ENCODE measurements at places on chromosomes 6 and 20. TPM values are rescaled to one million over a fixed set of nuclear protein-coding genes. Genes with fewer than 3 reads are reported as not detected.

DNA sequence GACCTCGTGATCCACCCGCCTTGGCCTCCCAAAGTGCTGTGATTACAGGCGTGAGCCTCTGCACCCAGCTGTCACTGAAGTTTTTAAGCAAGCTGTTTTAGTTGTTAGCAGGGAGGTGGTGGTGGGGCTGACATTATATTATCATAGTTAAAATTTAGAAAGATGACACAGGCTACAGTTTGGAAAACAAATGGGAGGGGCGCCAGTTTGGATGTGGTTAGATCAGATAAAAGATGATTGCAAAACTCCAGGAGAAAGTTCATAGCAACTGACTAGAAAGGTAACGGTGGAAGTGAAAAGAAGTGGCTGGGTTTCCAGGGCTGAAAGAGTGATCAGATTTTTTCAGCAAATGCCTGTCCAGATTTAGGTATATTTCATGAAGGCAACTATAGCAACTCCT lies 311.9 kb upstream of the CITED2 start:
- no peak for DNase-seq

GRCh38 chr20:38123021-38123587 lies 42.0 kb downstream of the TGM2 start:
- DNase-seq, result no peak

DNA sequence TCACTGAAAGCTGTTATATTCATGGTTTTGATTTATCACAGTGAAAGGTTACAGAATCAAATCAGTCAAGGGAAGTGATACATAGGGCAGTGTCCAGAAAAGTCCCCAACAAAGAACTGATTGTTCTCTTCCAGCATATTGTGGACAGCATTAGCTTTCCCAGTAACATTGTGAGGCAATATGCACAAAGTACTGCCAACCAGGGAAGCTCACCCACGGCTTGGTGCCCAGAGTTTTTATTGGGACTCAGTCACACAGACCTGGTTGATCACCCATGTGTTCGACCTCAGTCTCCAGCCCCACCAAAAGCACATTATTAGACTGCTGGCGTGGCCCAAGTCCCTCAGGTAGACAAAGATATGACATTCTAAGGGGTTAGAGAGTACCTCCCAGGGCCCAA lies 76.0 kb downstream of the LCA5 start:
- no peak for DNase-seq

GRCh38 chr6:137102851-137103492 lies 58.2 kb upstream of the IL20RA start:
- no peak for DNase-seq

- DNase-seq, result no peak
These were observed 862 bp downstream of the C20orf96 start for GRCh38 chr20:289693-290083.

DNA sequence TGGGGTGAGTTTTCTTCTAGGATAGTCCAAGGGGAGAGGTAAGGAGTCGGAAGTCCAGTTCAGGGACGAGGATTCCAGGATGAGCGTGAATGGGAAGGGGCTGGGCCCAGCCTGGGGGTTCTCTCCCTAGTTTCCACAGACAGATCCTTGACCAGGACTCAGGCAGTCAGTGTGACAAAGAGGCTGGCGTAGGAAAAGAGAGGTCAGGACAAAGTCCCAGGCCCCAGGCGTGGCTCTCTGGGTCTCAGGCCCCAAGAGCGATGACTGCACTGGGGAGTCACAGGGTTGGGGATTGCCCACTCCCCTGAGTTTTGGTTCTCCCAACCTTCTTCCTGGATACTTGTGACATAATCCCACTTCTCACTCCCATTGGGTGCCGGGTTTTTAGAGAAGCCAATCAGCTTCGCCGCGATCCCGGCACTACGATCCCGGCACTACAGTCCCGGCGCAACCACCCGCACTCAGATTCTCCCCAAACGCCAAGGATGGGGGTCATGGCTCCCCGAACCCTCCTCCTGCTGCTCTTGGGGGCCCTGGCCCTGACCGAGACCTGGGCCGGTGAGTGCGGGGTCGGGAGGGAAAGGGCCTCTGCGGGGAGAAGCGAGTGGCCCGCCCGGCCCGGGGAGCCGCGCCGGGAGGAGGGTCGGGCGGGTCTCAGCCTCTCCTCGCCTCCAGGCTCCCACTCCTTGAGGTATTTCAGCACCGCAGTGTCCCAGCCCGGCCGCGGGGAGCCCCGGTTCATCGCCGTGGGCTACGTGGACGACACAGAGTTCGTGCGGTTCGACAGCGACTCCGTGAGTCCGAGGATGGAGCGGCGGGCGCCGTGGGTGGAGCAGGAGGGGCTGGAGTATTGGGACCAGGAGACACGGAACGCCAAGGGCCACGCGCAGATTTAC lies 46.2 kb upstream of the TRIM26 start:
- peak; percentile 88 for DNase-seq

DNA sequence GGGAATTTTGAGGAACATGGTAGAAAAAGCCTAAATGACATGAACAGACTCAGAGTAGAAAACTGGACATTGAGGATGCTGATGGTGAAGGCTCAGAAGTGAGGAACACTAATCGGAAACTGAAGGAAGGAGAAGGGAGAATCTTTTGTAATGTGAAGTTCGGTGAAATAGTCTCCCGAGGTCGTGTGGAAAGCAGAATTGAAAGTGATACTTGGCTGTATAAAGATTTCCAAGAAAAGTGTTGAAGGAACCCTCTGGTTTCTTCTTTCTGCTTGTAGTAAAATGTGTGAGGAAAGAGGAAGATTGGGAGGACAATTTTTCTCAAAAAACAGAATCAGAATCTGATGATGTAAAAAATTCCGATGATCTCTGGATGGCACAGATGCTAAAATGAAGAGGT lies 115.4 kb downstream of the LAMP5 start:
- no peak for DNase-seq

- no peak for DNase-seq
These were observed 65.1 kb upstream of the ADGRG6 start for GRCh38 chr6:142236691-142237090.

DNA sequence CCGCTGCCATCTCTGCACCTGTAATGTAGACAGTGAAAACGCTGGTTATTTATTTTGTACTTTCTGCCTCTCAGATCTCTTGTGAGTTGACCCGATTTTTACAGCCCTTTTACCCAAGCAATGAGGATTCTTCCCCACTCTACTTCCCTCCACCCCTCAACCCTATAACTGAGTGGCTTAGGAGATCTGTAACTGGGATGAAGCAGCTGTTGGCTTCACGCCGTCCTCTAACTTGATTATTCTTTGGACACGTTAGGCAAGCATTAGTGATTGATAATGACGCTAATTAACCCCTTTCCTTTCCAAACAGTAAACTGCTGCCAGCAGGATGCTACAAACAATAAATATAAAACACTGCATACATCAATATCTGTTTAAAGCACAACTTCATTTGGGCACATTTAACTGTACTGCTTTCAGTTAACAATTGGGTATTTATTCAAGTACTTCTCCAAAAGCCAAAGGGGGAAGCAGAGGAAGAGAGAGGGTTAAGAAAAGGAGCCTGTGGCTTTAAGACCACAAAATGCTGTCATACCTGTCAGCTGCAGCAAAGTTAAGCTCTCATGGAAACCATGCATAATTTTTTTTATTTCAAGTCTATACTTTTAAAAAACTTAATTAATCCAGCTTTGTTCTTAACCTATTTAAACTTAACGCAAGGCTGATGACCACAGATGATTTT lies 21.2 kb downstream of the TFAP2A start:
- no peak for DNase-seq

Gene SNAP91
- total RNA-seq, result 1.4 TPM

- DNase-seq, result no peak
These were observed 529.0 kb downstream of the TBC1D32 start for GRCh38 chr6:120805276-120805675.

Gene CEP43
- 33.6 TPM for total RNA-seq

- no peak for DNase-seq
These were observed 85.9 kb downstream of the SYNJ2 start for GRCh38 chr6:158067436-158068015.

- DNase-seq, result no peak
These were observed 75.5 kb downstream of the GPR6 start for GRCh38 chr6:110053395-110054240.

Gene GABRR2
- not detected for total RNA-seq

GRCh38 chr6:52543262-52543661 lies 33.6 kb downstream of the TRAM2 start:
- no peak for DNase-seq

Gene ZC2HC1B
- total RNA-seq, result not detected

DNA sequence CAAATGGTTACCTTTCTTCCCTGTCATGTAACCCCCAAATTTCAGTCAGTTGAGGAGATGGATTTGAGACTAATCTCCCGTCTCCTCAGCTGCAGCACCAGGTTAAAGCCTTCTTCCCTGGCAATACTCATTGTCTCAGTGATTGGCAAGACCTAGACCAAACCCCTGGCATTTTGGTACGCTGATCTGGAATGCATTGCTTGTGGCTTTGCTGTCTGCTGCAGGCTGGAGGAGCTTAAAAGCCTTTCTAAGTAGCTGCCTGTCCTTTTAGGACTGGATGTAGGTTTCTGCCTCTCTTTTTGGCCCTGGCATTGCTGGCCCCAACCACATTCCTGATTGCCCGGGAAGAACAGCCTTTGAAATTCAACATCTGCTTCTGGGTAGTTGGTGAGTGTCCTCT lies 729.6 kb upstream of the GJE1 start:
- no peak for DNase-seq

DNA sequence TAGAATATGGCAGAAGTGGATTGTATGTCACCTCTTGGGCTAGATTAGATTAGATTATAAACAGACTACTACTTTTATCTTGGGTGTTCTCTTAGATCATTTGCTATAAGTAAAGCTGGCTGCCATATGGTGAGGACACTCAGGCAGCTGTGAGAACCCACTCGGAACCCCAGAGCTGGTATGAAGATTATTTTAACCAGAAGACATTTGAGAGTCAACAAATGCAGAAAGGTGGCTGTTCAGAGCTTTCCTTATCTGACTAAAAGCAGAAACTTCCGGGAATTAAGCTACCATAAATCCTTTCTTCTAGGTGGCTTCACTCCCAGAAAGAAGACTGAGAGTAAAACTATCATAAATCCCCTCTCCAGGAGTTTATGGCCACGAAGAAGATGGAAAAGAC lies 91.9 kb downstream of the RNGTT start:
- no peak for DNase-seq

GRCh38 chr6:47135772-47136171 lies 93.6 kb upstream of the ADGRF1 start:
- DNase-seq, result no peak

DNA sequence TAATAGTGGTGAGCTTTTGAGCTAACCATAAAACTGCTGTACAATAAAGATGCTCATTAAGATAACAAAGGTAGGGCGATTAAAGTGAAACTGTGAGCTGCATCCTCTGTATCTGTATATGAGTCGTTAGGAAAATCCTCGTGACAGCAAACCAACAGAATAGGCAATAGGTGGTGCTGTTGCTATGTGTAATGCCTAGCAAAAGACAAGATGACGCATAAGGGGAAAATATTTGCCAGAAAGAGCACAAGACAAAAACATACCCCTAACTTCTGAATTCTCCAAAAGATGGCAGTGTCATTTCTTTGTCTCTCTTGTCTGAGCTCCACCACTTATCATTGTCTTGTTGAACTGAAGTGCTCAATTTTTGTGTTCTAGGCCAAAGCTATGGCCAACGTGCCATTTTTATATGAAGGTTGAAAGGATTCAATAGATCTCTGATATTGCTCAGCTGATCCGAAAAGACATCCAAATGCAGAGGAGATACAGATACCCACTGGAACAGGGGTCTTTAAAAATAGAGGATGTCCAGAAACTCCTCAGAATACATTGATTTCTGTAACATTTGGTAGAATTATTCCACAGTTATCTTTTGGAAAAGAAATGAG lies 56.3 kb upstream of the ANKEF1 start:
- no peak for DNase-seq

Gene NMBR
- not detected for total RNA-seq

Gene PLAGL1
- 1.6 TPM for total RNA-seq

GRCh38 chr20:40431611-40432010 lies 257.4 kb downstream of the MAFB start:
- no peak for DNase-seq

Gene PLCB1
- 11.1 TPM for total RNA-seq

Gene MAP7
- total RNA-seq, result 51.1 TPM

DNA sequence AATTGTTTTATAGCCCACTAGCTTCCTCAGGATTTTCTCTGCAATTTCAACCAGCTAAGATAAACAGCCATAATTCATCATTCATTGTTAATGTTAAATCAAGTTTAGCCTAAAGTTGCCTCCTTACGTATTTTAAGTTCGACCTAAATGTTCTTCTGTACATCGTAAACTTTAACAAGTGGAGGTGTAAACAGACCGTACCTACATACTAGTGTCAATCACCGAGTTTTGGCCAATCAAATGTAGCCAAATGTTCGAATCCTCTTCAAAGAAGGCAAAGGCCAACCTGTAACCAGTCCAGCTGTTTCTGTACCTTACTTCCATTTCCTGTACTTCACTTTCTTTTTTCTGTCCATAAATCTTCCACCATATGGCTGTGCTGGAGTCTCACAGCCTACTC lies 13.5 kb downstream of the MBOAT1 start:
- no peak for DNase-seq

DNA sequence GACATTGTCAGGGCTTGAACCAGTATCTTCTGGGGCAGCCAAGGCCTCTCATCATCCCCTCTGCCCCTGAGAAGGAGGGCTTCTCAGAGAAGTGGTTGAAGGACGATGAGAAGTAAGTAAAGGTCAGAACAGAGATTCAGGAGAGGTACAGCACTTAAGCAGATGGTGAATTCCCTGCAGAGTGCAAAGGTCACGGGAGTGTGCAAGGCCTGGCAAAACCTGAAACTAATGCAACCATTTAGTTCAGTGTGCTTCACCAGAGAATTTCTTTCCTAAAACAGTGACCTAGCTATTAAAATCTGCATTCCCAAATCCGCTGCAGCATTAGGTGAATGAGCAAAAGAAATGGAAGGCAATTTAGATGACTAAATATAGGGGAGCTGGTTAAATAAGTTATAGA lies 58.4 kb downstream of the TRERF1 start:
- no peak for DNase-seq

Gene ID4
- total RNA-seq, result 14.0 TPM

DNA sequence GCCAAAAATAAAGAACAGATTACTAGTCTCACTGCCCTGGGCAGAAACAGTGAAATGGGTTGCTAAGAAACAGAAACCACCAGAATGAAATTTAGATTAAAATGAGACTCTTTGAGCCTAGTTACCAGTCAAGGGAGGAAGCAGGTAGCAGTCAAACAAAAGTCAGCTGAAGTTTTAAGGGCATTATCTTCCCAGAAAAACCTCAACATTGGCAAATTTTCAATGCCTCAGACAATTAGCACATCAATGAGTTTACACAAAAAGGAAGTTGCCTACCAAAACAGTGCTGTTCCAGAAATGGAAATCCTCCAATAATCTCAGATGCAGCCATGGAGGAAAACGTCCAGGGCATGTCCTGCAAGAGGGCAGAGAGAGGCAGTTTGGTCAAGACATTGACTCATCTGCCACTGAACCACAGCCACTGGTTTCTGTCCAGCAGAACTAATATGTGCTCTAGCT lies 399.7 kb upstream of the ADGRB3 start:
- no peak for DNase-seq

DNA sequence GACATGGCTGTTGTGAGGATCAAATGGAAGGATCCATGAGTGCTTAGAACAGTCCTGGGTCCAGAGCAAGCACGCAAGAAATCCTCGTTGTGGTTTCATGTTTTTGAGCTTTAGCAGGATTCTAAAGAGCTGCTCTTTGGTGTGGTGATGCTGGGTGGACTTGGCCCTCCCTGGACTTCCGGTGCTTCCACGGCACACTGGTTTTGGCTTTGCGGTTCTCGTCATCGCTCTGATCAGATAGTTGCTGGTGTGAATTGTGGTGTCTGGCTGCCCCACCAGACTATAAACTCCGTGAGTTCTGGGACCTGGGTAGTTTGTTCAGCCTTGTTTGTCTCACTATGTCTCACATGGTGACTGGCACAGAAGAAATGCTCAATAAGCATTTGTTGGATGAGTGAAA lies 3.3 kb downstream of the HNF4A start:
- DNase-seq, result no peak

Gene FILIP1
- 10.5 TPM for total RNA-seq
